ENCODE measurements at places on chromosomes 3 and 15. TPM values are rescaled to one million over a fixed set of nuclear protein-coding genes. Genes with fewer than 3 reads are reported as not detected.

The MOBP gene
- total RNA-seq = not detected

The LMLN gene
- 1.9 TPM for total RNA-seq

The SUCLG2 gene
- total RNA-seq = 48.3 TPM

The FANCI gene
- total RNA-seq = 14.1 TPM

The CYP1A2 gene
- not detected for total RNA-seq

The RETNLB gene
- total RNA-seq = not detected

The WDR49 gene
- total RNA-seq = not detected

The ROPN1 gene
- total RNA-seq = not detected

The P2RY13 gene
- total RNA-seq = not detected
